ENCODE measurements at places on chromosomes 2 and 18.

GRCh38 chr2:234771980-234772732 lies 179.7 kb upstream of the SH3BP4 start:
- DNase-seq, result no peak

- DNase-seq, result no peak
Measured at GRCh38 chr18:63152791-63153190, 166.8 kb downstream of the BCL2 start.

DNA sequence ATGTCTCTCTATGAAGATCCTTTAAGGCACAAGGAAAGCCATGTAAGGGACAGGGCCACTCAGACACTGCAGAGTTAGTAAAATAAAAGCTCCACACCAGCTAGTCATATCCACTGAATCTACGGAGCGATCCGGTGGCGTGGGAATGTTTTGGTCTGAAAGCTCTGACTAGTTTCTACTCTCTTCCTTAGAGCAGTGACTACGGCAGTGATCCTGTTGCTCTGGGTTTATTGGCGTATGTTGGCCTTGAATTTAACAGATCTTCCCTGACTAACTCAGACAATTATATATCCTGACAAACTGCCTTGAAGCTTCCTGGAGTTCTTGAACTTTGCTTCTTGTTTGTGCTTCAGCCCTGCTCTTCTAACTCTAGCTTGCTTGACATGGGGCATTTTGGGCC lies 115.3 kb upstream of the FZD5 start:
- DNase-seq, result no peak

DNA sequence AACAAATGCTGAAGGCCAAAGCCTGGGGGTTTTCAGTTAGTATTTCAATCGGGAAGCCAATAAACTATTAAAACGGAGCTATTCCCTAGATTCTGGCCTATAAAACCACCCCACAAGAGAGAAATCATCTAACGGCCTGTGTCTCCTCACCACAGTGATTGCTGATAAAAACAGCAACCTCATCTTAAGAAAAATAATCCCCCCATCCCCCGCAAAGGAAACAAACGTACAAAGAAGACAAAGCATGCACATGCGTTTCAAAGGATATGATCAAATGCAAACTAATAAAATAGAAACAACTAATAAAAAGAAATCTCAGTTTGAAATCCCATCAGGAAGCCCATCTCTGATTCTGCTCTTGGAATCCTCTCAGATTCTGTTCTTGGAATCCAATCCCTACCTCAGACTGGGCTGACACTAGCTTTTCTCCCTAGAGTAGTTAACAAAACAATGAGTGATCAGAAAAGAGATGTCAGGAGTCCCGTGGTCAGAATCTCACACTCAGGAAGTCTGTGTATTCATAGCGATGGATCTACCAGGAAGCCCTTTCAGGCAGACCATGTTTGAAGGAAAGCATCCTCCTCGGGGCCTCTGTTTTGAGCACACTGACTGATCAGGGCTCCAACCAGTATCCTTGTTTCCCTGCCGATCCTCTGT lies 150.7 kb downstream of the THADA start:
- no peak for DNase-seq

GRCh38 chr2:120442923-120443571 lies 97.1 kb downstream of the INHBB start:
- peak; percentile 64 for DNase-seq

GRCh38 chr2:23586741-23587306 lies 201.8 kb downstream of the KLHL29 start:
- no peak for DNase-seq

DNA sequence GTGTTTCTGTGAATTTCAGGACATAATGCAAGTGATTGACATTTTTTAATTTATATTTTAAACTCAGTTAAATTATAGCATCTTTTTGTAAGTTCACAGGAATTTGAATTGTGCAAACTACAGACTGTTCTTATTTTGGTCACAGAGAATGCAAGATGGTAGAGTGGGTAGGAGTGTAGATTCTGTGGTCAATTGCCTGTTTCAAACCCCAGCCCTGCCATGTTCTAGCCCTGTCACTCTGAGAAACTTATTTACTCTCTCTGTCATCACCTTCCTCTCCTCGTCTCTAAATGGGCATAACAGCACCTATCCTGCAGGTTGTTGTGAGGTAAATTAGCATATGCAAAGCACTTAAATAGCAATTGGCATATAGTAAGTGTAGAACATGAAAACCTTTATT lies 879.8 kb downstream of the CPS1 start:
- DNase-seq, result no peak

GRCh38 chr2:240920783-240921231 lies 14.7 kb downstream of the CROCC2 start:
- no peak for DNase-seq

DNA sequence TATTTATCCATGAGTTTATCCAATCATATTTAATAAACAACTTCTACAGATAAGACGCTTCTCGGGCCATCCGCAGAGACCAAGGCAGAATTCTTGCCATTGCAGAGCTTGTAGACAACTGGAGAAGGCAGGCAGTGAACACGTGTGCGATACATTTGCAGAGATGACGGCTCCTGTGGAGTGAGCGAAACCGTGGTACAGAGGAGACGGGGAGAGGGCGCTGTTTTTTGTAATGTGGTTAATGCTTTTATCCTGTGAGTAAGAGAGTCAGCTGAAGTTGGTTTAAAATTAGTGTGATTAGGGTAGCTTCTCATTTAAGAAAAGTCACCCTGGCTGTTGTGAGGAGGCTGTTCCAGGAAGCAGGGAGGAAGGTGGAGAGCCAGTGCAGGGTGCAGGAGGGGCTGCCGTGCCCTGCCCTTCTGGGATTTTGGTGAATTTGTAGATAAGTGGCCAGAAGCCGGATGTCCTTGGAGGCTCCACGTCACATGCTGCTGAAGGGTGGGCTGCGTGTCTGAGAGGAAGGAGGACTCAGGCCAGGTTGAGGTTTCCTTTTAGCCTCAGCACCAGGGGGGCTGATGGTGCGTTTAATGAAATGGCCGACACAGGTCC lies 151.4 kb downstream of the SNTG2 start:
- no peak for DNase-seq

GRCh38 chr18:23632615-23633014 lies 30.1 kb downstream of the ANKRD29 start:
- no peak for DNase-seq

- no peak for DNase-seq
Measured at GRCh38 chr18:64103986-64104385, 44.9 kb downstream of the LINC00305 start.

- no peak for DNase-seq
Measured at GRCh38 chr18:4639628-4640310, 184.7 kb upstream of the DLGAP1 start.

DNA sequence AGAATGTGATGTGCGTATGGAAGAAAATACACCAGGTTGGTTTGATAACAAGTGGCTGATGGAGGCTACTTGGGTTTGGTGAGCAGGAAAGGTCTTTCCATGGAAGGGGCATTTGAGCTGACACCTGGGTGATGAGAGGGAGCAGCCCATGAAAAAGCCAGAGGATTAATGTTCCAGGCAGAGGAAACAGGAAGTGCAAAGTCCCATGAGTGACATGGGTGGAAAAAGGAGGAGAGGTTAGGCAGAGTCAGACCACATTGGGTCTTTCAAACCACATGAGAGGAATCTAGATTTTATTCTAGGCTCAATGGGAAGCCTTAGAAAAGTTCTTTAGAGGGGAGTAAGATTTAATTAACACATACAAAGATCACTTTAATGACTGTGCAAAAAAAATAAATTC lies 195.7 kb downstream of the LRATD1 start:
- DNase-seq, result no peak

DNA sequence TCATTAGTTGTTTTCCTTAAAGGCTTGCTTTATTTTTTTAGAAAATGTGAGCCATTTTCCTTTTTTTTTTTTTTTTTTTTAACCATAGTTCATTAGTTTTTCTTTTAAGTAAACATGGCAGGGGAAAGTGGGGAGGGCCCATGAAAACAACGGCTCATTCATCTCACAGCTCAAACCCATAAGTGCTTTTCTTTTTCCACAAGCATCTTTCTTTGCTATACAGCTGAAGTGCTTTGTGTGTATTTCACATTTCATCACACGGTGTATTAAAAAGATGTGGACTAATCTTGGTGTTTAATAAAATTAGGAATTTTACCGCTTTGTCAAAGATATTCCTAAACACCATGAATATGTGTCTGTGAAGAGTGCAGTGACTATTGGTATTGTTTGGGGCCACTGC lies 41.6 kb downstream of the RHBDD1 start:
- no peak for DNase-seq

DNA sequence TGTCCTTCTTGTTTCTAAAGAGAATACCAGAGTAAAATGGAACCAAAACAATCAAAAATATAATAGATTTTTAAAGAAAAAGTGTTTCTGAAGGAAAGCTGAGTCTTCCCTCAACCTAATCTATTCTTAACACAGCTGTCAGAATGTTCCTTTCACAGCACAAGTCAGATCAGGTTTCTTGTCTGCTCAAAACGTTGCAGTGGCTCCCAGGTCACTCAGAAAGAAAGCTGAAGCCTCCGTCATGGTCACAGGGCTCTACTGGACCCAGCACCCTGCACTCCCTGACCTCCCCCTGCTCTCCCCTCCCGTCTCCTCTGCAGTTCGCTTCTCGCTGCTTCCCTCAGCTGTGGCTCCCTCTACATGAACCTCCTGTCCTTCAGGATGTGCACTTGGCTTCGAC lies 90.7 kb upstream of the PTPRM start:
- no peak for DNase-seq

DNA sequence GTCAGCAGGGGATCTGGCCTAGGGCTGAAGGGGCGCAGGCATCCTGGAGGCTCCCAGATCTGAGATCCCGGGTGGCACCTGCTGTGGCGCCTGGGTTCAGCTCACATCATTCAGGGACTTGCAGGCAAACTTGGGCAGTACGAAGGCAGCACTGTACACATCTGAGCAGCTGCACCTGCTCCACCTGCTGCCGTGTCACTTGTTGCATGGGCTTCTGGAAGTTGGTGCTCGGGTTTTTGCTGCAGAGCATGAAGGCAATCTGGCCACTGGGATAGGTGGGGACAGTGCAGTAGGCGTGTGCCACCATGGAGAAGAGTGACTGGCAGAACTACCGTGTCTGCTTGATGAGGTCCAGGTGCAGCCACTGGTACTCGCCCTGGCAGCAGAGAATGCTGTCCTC lies 48.6 kb downstream of the UGGT1 start:
- DNase-seq, result no peak

DNA sequence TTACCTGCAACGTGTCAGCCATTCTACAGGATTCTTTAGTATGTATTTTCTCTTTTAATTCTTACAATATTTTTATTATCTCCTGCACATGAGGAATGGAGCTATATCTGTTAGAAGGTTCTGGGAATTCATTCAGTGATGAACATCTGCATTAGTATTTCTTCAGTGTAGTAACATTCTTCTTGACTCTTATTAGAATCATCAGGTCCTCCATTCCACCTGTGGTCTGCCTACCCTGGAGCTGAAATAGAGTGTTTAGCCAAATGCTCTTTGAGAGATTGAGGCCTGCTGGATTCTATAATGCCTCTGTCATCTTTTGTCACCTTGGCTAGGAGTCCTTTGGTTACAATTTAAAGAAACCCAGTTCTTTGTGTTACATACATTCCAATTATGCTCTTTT lies 54.4 kb downstream of the RHBDD1 start:
- DNase-seq, result no peak

DNA sequence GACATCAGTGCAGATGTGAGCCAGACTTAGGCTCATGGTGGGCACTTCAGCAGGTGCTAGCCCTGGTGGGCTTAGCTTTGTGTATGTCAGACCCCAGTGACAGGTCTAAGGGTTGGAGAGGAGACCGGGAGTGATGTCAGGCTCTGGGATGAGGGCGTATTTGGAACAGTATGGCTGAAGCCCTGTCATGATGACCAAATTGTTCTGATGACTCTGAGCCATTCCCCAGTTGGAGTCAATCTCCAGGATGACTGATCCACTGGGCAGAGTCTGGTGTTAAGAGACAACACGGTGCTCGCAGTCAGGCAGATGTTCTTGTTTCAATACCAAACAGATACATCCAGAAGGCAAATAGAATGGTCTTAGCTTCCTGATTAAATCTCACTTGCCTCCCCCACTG lies 241.5 kb downstream of the SOX11 start:
- no peak for DNase-seq

GRCh38 chr18:62183578-62184195 lies 3.2 kb downstream of the PIGN start:
- no peak for DNase-seq

DNA sequence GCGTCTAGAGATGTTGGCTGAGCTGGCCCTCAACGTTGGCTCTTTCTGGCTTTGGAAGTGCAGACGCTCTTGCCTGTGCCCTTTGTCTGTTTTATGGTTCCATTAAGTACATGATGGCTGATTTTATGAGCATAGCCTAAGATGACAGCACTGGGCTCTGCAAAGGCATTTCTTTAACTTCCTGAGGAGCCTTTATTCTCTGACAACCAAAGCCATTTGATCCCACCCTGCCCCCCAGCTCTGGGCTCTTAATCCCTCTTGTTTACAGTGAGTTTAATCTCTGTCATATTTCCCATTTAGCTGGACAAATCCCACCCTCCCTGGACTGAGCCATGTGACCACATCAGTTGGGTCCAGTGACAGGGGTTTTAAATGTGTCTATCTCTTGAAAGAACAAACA lies 195.9 kb downstream of the ACKR3 start:
- DNase-seq, result no peak

DNA sequence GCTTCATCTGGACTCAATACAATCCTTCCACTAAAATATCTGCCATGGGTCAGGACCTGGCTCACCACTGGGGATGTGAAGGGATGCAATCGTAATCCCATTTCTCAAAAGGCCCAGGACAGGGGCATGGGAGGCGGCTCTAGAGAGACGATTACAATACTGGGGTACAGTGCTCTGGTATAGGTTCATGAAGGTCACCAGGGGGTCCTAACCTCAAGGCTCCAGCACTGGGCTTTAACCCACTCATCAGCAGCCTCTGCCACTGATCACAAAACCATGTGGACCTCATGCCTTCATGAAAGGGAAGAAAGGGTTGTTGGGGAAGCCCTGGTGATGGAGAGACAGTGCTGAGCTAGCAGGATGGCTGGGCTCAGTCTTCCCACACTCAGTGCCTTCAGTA lies 48.8 kb downstream of the ADD2 start:
- DNase-seq, result no peak

- DNase-seq, result no peak
Measured at GRCh38 chr2:70043252-70043875, 43.9 kb upstream of the PCBP1 start.

- DNase-seq, result no peak
Measured at GRCh38 chr18:44938720-44939665, 258.3 kb downstream of the SETBP1 start.

DNA sequence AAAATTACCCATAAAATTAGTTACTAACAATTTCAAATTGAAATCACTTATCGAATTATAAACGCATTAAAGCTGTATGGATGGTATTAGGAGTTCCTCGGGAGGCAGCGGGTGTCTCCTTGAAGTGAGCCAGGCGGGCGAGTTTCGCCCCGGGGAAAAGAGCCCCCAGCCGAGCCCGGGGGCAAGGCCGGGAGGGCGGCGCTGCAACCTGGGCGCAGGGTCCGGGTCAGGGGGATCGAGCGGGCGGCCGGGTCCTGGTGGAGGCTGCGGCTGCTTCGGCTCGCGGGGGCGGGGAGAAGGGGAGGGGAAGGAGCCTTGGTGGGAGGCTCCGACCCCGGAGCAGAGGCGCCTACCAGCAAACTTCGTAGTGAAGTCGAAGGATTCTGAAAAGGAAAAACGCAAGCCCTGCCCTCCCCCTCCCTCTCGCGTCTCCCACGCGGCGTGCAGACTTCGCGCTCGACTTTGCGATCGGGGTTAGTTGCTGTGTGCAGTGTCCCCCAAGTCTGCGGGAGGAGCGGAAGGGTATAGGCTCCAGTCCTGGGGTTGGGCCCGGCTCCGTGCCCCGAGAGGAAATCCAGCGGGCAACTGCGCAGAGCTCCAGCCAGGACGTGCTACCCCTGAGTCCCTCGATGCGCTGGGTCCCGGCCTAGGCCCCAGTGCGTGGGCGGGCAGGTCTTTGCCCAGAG lies 140.8 kb downstream of the MEIS1 start:
- no peak for DNase-seq

Data from DMS153 (cell line).